ENCODE measurements at places on chromosomes 12 and 14. TPM values are rescaled to one million over a fixed set of nuclear protein-coding genes. Genes with fewer than 3 reads are reported as not detected.
A peak's percentile ranks its signal among the peaks of the same experiment; 100 is the strongest.

MSRB3 gene
- total RNA-seq: 79.4 TPM

WBP11 gene
- total RNA-seq: 6.7 TPM

DNA sequence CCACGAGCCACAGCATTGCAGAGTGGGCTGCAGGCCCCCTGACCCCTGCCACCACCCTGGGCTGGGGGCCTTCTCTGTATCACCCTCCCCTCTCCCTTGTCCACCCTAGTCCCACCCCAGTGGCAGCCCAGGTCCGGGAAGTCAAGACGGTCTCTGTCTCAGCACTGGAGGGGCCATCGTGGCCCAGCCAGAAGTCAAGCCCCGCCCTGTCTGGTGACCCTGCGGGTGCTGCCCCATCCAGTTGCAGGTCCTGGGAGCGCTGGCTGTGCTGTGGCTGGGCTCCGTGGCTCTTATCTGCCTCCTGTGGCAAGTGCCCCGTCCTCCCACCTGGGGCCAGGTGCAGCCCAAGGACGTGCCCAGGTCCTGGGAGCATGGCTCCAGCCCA is 2.7 kb downstream of the PLD4 start:
- DNase-seq: peak; percentile 54

- DNase-seq: no peak
These were observed 711.9 kb upstream of the TMEM132C start for GRCh38 chr12:127555071-127555470.

- no peak for DNase-seq
These were observed 34.9 kb downstream of the RAB35 start for GRCh38 chr12:120081641-120082040.

DNA sequence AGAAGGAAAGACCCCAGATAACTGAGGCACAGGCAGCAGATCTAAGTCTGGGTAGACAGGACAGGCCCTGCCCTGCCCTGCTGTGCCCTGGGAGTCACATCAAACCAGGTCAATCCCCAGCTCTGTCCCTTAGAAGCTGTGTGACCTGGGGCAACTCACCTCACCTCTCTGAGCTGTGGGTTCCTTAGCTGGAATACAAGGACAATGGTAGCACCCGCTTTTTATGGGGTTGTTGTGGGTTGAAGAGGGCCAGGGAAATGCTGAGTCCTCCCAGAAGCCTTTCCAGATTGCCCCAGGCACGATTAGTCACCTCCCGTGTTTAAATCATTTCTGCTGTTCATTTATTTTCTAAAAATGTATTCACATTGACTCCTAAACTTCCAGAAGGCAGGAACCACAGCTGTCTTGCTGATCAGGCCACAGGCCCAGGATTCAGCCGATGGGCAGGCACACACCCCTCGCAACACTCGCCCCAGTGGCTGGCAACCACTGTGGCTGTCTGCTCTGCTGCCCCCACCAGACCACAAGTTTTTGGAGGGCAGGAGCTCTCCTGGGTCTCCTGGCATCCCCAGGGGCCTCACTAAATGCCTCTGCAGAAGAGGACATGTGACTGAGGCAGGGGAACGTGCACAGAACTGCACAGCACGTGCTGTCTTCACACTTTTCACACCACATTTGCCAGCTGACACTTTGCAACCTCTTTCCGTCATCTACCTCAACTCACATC is 3.0 kb downstream of the SELPLG start:
- DNase-seq: no peak

DNA sequence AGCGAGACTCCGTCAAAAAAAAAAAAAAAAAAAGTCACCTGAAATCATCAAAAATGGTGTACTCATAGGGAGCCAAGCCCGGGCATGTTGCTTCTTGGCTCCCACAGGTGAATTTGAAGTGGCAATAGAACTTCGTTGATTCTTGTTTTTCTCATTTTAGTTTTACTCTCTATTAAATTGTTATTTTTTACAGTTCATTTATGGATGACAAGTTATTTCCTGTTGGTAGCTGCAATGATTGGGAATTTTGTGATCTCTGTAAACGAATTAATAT is 1.3 kb downstream of the TM7SF3 start:
- DNase-seq: no peak

- no peak for DNase-seq
These were observed 27.9 kb downstream of the BORCS5 start for GRCh38 chr12:12384571-12385340.

DNA sequence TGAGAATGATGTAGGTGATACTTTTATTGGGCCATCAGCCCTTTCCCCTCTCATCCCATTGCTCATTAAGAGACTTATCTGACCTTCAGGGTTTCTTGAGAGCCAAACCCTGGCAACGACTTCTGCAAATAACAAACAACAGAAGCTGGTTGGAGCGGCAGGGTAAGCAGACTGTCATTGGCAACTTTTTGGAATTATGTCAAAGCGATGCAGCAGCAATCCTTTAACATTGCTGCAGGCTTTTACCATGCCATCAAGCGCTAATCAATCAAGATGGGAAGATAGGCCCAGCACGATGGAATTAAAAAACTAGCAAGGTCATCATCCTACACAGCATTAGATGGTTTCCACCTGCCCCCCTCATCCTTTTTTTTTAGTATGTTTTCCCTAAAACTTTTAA is 406.1 kb upstream of the PDE3A start:
- DNase-seq: no peak

DNA sequence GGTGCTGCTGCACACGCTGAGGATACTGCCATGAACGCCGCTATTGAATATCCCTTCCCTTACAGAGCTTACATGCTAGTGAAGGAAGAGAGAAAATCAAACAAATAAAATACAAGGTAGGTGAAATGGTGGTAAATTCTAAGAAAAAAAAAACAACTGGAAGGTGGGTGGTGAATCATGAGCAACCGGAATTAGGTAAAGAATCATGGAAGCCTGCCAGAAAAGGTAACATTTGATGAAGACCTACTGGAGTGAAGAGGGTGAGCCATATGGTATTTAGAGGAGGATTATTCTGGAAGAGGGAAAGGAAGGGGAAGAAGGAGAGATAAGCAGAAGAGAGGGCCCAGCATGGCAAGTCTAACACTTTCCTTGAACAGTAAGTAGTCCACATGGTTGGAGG is 76.1 kb downstream of the LRIG3 start:
- no peak for DNase-seq

DNA sequence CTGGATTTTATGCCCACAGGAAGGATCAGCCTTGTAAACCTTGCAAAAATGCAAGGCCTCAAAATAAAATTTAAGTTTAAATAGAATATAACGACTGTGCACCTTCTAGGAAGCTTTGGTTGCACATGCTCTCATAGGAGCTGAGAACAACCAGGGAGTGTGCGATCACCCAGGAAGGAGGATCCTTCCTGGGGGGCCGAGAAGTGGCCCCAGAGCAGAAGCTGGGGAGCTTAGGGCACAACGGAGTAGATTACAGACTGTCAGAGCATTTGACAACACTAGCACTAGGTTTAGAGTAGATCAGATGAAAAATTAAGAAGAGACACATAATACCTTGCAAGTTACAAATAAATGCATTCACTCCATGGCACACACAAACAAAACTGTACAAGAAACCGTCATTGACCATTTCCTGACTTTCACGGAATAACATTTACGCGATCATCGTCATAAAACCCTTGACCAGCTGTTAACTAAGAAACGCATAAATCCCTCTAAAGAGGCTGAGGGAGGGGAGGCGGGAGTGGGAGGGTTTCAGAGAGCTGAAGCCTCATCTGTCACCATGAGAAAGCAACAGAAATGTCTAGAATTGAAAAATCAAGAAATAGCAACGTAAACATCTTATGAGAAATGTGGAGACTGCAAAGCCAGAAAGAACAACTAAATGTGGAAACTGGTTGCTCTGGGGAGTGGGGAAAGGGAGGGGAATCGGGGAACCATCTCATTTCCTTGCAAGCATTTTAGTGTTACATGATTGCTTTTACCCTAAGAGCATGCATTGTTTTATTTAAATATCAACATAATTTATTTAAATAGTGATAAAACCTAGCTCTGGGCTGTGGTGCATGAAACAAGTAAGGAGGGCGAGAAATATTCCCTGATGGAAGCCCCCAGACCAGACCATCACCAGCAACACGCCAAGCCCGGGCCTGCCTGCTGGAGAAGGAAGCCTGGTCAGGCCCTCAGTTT is 13.1 kb upstream of the CCDC85C start:
- DNase-seq: no peak

- no peak for DNase-seq
These were observed 12.0 kb downstream of the C12orf75 start for GRCh38 chr12:105342464-105342863.

DNA sequence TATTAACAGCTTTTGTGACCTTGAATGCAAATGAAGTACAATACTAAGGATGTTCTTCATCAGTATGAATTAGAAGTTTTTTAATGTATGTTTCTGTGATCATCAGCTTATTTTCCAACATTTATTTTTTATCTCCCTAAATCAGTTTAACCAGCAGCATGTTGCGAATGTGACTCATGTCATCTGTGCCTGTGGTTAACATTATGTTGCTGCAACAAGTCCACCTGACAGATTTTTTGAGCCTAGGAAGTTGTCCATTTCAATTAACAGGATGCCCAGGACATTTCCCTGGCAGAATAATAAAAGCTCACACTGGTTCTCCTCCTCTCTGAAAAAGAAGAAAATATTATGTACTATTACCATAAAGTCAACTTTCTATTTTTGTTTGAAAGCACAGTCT is 155.5 kb downstream of the SYT1 start:
- no peak for DNase-seq

GRCh38 chr14:95885866-95886265 is 9.2 kb downstream of the TUNAR start:
- no peak for DNase-seq

Measured in ascending aorta (tissue), 2 donors.